ENCODE measurements at places on chromosomes 3 and 15. TPM values are rescaled to one million over a fixed set of nuclear protein-coding genes. Genes with fewer than 3 reads are reported as not detected.

- DNase-seq: no peak
These were observed 27.2 kb upstream of the ADAMTS7 start for GRCh38 chr15:78838489-78838888.

- no peak for DNase-seq
These were observed 112.0 kb downstream of the AKAP13 start for GRCh38 chr15:85492406-85492805.

GRCh38 chr3:75906555-75907112 is 121.3 kb upstream of the ZNF717 start:
- DNase-seq: no peak

DNA sequence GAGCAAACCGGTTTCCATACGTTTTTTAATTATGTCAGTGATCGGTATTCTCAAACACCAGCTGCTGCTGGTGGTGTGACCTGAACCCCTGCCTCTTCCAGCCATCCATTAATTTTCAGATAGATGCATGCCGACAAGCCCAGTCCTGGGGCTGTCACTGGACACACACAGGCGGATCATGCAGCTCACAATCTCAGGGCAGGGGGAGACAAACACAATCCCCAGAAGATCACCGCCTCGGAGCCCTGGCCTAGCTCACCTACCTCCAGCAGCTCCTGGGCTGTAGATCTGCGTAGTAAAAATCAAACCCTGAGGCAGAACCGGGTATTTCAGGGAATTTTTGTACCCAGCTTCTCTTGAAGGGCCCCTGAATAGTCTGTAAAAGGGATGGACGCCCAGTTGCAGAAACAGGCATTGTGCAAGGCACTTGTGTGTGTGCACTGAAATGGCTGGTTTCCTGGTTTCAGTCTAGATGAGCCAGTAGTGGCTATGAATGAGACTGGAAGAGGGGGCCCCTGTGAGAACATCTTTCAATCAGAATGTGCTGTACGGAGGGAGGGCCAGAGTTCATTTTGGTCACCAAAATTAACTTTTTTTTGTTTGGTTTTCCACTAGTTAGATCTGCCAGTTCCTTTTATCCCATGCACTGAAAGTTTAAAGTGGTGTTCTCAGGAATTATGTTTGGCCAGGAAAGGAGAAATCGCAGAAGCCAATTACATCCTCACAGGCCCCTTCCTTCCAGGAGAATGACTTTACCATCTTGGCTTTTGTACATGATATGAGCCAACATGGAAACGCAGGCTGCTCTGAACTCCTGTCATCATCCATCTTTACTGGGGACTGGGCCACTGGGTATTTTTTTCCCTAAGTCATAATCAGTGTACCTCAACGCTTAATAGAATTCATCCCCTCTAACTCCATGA is 55.0 kb upstream of the RPL32 start:
- DNase-seq: no peak

Gene INTS14
- polyA plus RNA-seq: 40.4 TPM

Gene CELF6
- 0.12 TPM for polyA plus RNA-seq

Measured in keratinocyte (primary cell).